Ovary (tissue), 10 donors: ENCODE measurements at places on chromosomes 2 and 18. TPM values are rescaled to one million over a fixed set of nuclear protein-coding genes. Genes with fewer than 3 reads are reported as not detected.

TUBA4A gene
- total RNA-seq = 16.5 TPM

DNA sequence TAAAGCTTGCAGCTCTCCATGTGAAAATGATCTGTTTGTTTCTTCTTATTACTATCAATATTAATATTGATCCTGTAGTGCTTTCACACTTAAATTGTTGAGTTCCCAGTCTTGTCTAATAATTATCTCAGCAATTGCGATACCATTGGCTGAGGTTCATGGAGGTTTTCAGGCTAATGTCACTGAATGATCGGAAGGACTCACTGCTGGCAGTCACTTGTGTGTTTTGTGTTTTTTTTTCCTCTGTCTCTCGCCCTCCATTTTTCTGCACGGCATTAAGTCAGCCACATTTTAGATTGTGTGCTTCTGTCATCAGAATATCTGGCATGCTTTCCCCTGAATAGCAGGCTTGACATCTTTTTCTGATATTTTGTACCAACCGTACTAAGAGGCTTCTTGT, 43.7 kb downstream of the AGAP1 start:
- no peak overlapping the region for H3K27ac ChIP-seq
- H3K4me1 ChIP-seq = peaks cover 5% of the 10 kb centered on the region
- no peak for DNase-seq
- H3K36me3 ChIP-seq = no peaks in the 10 kb centered on the region
- no peak overlapping the region for H3K4me3 ChIP-seq

DNA sequence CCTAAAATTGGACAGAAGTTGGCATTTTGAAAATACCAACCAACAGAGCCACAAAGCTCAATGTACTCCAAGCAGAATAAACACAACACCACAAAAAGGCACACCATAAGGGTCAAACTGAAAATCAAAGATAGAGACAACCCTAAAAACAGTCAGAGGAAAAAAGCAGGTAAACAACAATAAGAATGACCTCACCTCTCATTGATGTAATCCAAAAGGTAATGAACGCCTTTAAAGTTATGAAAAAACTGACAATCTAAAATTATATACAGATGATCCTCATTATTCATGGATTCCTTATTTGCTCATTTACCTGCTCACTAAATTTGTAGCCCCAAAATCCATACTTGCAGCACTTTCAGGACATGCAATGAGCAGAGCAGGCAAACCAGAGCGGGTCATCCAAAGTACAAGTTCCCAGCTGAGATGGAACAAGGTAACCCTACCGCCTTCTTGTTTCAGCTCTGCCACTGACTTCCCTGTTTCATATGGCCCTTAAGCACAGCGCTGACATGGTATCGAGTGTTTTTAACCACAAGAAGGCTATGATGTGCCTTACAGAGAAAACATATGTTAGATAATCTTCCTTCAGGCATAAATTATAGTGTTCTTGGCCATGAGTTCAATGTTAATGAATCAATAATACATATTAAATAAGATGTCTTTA, 17.0 kb downstream of the RTN4 start:
- H3K27me3 ChIP-seq = no peaks in the 10 kb centered on the region
- no peak overlapping the region for H3K27ac ChIP-seq
- no peak for DNase-seq
- H3K36me3 ChIP-seq = no peaks in the 10 kb centered on the region
- peaks cover 11% of the 10 kb centered on the region for H3K4me1 ChIP-seq
- no peak overlapping the region for H3K4me3 ChIP-seq

GRCh38 chr18:12474876-12475275, 67.1 kb downstream of the PRELID3A start:
- no peak overlapping the region for H3K27ac ChIP-seq
- H3K36me3 ChIP-seq = no peaks in the 10 kb centered on the region
- no peaks in the 10 kb centered on the region for H3K4me1 ChIP-seq

GRCh38 chr2:29744976-29745375, 176.4 kb downstream of the ALK start:
- H3K27ac ChIP-seq = no peak overlapping the region
- H3K4me1 ChIP-seq = no peaks in the 10 kb centered on the region
- no peak overlapping the region for H3K4me3 ChIP-seq
- no peaks in the 10 kb centered on the region for H3K36me3 ChIP-seq
- no peak for DNase-seq
- no peaks in the 10 kb centered on the region for H3K27me3 ChIP-seq

C2orf49 gene
- 18.6 TPM for total RNA-seq

POTEI gene
- total RNA-seq = 0.05 TPM

IHH gene
- 0.15 TPM for total RNA-seq

GRCh38 chr2:154813636-154814035, 115.1 kb downstream of the KCNJ3 start:
- H3K4me1 ChIP-seq = no peaks in the 10 kb centered on the region
- DNase-seq = no peak
- H3K27ac ChIP-seq = no peak overlapping the region
- no peaks in the 10 kb centered on the region for H3K27me3 ChIP-seq
- no peaks in the 10 kb centered on the region for H3K36me3 ChIP-seq

VWC2L gene
- total RNA-seq = not detected

- H3K27me3 ChIP-seq = no peaks in the 10 kb centered on the region
- DNase-seq = no peak
- no peak overlapping the region for H3K4me3 ChIP-seq
Measured at GRCh38 chr2:106107509-106108131, 86.5 kb downstream of the UXS1 start.

GRCh38 chr18:34978533-34978893, 62.7 kb upstream of the MAPRE2 start:
- H3K27me3 ChIP-seq = no peaks in the 10 kb centered on the region
- H3K4me3 ChIP-seq = peak overlapping the region; percentile 53
- H3K27ac ChIP-seq = no peak overlapping the region

DNA sequence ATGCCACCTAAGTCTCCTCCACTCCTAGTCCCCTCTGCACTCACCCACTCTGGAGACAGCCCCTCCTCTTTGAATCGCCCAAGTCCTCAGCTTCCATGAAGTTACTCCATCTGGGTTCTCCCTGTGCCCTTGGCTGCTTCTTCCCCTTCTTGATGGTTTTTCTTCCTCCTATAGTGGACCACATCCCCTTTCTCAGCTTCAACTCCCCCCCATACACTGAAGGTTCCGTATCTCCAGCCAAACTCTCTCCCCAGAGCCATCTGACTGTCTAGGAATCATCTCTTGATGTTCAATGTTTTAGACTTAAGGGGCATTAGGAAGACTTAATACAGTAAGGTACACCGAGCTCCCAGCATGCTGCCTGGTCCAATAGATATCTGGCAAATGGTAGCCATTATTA, 39.6 kb downstream of the EMX1 start:
- no peaks in the 10 kb centered on the region for H3K27me3 ChIP-seq
- no peak overlapping the region for H3K27ac ChIP-seq
- H3K4me1 ChIP-seq = no peaks in the 10 kb centered on the region
- DNase-seq = no peak

ST3GAL5 gene
- 21.8 TPM for total RNA-seq

GRCh38 chr2:40102447-40102846, 323.4 kb upstream of the THUMPD2 start:
- H3K4me1 ChIP-seq = peaks cover 1% of the 10 kb centered on the region
- no peak for DNase-seq
- no peak overlapping the region for H3K4me3 ChIP-seq
- H3K27me3 ChIP-seq = no peaks in the 10 kb centered on the region

ATP5F1A gene
- 304 TPM for total RNA-seq

DNA sequence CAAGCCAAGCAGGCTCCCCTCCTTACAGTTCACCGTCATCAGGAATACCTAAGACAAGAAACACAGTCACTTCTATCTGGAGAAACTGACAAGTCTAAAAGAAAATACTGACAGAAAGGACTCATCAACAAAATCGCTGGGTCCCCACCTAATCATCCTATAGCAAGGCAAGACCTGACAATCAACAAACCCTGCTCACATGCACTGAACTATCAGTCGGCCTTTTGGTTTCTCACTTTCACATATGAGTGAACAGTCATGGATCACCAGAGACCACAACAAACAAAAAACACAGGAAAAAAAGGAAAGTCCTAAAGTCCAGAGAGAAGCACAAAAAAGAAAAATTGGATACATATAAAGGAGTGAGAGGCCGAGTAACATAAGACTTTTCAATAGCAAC, 70.4 kb downstream of the SEMA4F start:
- H3K4me1 ChIP-seq = no peaks in the 10 kb centered on the region
- no peaks in the 10 kb centered on the region for H3K27me3 ChIP-seq
- H3K27ac ChIP-seq = no peak overlapping the region
- H3K36me3 ChIP-seq = no peaks in the 10 kb centered on the region
- no peak for DNase-seq
- H3K4me3 ChIP-seq = no peak overlapping the region

MYL1 gene
- total RNA-seq = not detected

CXCR1 gene
- 0.37 TPM for total RNA-seq

DNA sequence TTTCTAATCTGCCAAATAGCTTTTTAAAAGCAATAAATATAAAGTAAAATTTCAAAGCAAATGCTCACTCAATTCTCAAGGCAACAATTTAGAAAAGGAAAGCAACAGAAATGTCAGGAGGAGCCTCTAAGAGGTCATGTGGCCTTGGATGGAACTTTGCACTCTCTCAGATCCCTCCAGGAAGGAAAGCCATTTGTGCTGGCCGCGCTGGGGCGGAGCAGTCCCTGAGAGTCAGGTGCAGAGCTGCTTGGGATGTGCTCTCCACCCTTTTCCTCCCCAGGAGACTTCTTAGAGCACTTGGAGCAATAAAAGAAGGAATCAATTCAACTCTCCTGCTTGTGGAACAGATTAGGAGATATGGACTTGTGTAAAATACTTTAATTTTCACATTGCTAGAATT, 379.8 kb upstream of the LINC00305 start:
- H3K36me3 ChIP-seq = no peaks in the 10 kb centered on the region
- H3K27ac ChIP-seq = no peak overlapping the region
- H3K4me1 ChIP-seq = no peaks in the 10 kb centered on the region

GRCh38 chr2:152443771-152444170, 108.8 kb downstream of the FMNL2 start:
- no peaks in the 10 kb centered on the region for H3K27me3 ChIP-seq
- H3K36me3 ChIP-seq = no peaks in the 10 kb centered on the region
- no peak overlapping the region for H3K27ac ChIP-seq
- H3K4me1 ChIP-seq = peaks cover 9% of the 10 kb centered on the region
- DNase-seq = no peak

- H3K4me1 ChIP-seq = no peaks in the 10 kb centered on the region
- H3K27ac ChIP-seq = no peak overlapping the region
- H3K4me3 ChIP-seq = no peak overlapping the region
- H3K27me3 ChIP-seq = no peaks in the 10 kb centered on the region
- H3K36me3 ChIP-seq = no peaks in the 10 kb centered on the region
Measured at GRCh38 chr2:174176898-174177297, 71.4 kb downstream of the OLA1 start.
